Activated CD4-positive, alpha-beta T cell treated with anti-CD3 and anti-CD28 coated beads, Interleukin-2, amount 50 U/mL, for 48 hours (primary cell): ENCODE measurements at places on chromosomes 12 and 14.

DNA sequence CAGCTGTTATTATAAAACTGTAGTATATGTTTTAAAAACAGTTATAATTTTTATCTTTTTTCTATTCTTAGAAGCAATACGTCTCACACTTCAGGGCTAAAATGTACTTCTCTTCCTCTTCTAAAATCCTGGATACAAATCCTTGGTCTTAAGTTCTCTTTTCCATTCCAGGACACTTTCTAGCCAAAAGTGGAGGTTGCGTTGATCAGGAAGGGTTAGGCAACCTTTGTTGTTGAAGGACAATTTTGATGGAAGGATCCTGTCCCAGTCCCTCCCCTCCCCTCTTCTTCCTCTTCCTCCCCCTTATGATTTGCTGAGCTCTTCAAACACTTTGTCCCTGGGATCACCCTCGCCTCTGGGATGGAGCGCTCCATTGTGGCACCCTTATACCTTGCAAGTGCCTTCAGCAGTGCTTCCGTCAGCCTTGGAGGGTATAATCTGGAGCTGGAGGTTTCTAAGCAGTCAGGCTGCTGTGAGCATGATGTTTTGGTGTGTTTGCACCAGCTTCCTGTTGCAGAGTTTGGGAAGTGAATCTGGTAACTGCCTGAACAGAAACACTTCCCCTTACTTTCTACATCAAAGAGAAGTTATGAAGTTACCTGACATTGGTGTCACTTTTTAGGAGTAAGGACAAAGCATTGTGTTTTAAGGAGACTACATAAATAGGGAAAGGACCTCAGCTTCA, 87.4 kb upstream of the SLC38A2 start:
- no peak for DNase-seq

DNA sequence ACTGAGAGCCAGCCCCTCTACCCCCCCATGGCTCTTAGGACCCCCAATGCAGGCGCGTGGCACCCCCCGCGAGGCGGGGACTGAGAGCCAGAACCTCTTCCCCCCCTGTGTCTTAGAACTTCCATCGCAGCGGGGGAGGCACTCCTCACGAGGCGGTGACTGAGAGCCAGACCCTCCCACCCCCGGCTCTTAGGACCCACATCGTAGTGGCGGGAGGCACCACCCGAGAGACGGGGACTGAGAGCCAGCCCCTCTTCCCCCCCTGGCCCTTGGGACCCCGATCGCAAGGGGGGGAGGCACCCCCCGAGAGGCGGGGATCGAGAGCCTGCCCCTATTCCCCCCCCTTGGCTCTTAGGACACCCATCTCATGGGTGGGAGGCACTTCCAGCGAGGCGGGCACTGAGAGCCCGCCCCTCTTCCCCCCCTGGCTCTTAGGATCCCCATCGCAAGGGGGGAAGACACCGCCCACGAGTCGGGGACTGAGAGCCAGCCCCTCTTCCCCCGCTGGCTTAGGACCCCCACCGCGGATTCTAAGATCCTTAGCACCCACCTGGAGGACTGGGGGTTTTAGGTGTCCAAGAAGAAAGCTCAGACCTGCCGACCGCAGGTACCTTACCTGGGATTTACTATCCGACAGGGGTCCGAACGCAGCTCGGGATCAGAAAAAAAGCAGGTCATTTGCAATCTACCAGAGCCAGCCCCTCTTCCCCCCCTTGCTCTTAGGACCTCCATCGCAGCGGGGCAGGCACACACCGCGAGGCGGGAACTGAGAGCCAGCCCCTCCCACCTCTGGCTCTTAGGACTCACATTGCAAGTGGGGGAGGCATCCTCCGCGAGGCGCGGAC, 44.9 kb downstream of the DDX11 start:
- DNase-seq: no peak

GRCh38 chr12:100504804-100505203, 31.1 kb downstream of the NR1H4 start:
- DNase-seq: no peak

GRCh38 chr12:54935235-54935951, 49.2 kb downstream of the TESPA1 start:
- peak; percentile 56 for DNase-seq

GRCh38 chr12:40515041-40515816, 177.0 kb upstream of the CNTN1 start:
- DNase-seq: no peak

GRCh38 chr14:95340201-95340697, 20.5 kb upstream of the CLMN start:
- DNase-seq: no peak

- DNase-seq: no peak
Measured at GRCh38 chr12:112488257-112488876, 69.6 kb downstream of the PTPN11 start.

- DNase-seq: no peak
Measured at GRCh38 chr14:69079188-69079742, 73.7 kb downstream of the DCAF5 start.

DNA sequence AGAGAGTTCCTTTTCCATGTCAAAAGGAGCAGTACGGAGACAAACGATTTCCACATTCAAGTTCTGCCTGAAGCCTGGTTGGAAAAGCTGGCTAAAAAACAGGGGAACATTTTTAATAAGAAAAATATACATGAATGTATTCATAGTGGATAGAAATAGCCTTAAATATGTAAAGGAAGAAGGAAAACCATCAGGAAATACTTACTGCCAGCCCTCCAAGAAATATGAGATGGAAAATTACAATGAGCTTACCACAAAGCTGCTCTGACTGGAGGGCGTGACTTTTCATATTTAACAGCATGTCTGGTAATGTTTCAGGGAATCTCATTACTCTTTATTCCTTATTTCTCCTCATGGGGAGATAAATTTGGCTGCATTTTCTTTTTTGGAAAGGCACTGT, 75.9 kb upstream of the ZDHHC17 start:
- DNase-seq: no peak

- DNase-seq: no peak
Measured at GRCh38 chr12:112686373-112686772, 105.2 kb upstream of the RPH3A start.

- DNase-seq: no peak
Measured at GRCh38 chr14:74610866-74611649, 979 bp downstream of the LTBP2 start.

DNA sequence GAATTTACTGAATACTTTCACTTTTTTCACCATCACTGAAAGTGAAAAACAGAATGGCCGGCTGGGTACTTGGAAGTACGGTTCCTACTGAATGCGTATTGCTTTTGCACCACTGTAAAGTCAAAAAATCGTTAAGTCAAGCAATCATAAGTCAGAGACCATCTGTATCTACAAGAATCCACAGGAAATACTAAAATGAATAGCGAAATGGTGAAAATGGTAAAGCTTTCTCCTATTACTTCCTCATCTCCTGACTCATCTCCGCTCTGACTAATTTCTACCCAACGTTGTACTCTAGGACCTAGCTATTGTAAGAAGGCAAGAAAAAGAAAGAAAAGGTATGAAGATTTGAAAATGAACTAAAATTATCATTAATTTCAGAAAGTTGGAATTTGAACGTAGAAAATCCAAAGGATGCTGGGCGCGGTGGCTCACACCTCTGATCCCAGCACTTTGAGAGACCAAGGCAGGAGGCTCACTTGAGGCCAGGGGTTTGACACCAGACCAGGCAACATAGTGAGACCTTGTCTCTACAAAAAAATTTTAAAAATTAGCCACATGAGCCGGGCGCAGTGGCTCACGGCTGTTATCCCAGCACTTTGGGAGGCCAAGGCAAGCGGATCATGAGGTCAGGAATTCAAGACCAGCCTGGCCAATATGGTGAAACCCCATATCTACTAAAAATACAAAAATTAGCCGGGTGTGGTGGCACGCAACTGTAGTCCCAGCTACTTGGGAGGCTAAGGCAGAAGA, 5.3 kb upstream of the CDCA4 start:
- DNase-seq: peak; percentile 14

DNA sequence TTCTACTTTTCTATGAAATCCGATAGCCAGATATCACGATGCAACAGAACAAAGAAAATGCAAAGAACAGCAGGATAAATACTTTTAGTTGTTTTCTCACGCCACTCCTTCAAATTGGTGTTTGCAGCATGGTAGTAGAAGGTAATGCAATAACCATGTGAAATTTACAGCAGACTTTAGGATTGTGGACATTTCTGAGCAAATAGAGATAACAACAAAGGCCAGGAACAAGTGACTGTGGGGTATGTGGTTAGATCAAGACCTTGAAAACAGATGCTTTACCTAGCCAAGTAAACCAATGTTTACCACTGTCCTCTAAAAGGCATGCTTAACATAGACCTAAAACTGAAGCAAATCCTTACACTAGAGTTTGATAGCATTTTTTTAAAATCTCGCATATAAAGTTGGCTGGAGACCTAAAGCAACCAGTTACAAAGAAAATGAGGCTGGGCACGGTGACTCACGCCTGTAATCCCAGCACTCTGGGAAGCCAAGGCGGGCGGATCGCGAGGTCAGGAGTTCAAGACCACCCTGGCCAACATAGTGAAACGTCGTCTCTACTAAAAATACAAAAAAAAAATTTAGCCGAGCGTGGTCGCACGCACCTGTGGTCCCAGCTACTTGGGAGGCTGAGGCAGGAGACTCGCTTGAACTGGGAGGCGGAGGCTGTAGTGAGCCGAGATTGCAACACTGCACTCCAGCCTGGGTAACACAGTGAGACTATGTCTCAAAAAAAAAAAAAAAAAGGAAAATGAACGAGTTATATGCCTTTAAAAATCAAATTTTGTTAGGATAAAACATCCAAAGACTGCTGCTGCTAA, 123.2 kb upstream of the FOXN3 start:
- DNase-seq: no peak

- DNase-seq: no peak
Measured at GRCh38 chr14:95548328-95548929, 13.6 kb downstream of the GLRX5 start.

- no peak for DNase-seq
Measured at GRCh38 chr14:89344920-89345254, 72.1 kb downstream of the FOXN3 start.

DNA sequence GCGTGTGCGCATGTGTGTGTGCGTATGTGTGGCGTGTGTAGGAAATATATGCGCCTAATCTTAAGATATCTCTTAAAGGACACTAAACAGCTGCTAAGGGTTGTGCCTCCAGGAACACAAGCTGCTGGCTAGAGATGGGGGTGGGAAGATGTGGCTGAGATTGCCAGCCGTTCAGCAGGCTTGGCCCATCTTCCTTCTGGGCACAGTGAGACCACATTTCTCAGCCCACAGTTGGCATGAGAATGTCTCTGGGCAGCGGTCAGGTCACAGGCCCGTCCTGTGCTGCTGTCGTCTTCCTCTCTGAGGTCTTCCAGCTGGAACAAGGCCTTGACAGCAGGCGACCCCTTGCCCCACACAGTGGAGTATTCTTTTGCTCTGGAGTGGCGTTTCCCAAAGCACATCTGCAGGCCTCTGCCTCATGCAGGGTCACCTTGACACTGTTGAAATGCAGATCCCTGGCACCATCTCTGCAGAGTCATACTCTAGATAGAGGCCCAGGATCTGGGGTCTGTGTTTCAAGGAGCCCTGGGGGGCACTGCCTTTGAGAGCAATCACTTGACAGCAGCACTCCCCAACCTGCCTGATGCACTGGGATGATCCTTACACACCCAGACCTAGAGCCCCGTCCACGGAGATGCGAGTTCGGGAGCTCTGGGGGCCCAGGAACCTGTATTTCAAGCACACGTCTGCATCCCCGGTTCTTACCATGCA, 335.5 kb upstream of the SFSWAP start:
- no peak for DNase-seq

DNA sequence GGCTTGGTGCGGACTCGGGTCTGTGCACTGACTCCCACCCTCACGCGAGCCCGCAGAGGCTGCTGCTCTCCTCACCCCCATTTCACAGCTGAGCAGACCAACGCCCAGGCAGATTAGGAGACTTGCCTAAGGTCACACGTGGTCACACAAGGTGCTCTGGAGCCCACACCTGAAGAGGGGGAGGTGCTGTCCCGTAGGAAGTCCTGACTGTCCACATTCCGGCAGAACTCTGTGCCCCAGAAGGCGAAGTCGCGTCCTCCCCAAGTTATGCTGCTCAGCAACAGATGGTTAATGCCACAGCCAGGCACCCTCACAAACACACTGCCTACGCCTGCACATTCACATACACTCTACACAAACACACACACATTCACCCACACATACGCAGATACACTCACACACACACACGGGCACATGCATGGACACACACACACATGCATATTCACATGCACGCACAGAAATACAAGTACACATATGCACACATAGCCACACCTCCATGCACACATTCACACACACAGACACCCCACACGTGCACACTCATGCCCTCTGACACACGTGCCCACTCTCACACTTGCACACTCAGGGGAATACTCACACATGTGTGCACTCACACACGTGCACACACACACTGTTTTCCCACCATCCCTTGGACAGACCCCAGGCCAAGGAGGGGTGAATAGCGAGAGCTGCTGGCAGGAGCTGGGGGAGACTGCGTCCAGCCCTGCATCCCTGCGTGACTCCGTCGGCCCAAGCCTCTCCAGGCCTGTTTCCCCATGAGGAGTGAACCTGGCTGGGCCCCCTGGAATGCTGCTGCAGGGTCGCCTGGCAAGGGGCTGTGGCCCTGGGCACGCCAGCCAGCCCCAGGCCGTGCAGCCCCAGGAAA, 4.1 kb downstream of the C14orf180 start:
- DNase-seq: no peak

- DNase-seq: peak; percentile 25
Measured at GRCh38 chr12:51012570-51013236, 13.5 kb downstream of the SLC11A2 start.

GRCh38 chr14:37594971-37595808, at the start of the genes FOXA1 and TTC6:
FOXA1 (minus strand) TSS chr14:37595249; CDS start chr14:37594972, 277 bp downstream.
TTC6 (plus strand) TSS chr14:37595629; CDS start chr14:37622065, 26,436 bp downstream.
- no peak for DNase-seq

DNA sequence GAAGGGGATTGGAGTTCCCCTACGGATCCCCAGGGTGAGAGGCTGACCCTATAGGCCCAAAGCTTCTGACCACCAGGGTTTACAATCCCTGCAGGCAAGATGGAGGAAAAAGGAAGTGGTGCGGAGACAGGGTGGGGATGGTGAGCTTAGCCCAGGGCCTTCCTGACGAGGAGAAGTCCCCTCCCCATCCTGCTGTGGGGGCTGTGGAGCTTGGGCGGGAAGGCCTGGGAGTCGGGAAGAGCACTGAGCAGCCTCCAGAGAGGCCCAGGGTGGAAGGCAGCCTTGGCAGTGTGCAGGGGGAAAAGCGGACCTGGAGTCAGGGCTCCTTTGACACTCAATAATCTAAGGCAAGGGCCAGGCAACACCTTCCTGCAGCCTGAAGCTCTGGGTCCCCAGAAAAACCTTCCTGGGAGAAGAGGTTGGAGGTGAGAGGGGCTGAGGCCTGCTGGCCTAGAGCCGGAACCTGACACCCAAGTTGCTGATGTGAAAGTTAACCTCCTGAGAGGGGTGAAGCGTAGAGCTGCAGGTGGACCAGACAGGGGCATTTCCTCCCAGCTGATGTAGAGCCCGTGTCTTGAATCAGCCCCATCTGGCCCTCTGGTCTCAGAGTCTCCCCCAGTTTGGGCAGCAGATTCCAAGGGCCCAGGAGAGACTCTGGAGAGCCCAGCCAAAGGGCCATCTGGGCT, 6.0 kb downstream of the HDAC7 start:
- peak; percentile 26 for DNase-seq

DNA sequence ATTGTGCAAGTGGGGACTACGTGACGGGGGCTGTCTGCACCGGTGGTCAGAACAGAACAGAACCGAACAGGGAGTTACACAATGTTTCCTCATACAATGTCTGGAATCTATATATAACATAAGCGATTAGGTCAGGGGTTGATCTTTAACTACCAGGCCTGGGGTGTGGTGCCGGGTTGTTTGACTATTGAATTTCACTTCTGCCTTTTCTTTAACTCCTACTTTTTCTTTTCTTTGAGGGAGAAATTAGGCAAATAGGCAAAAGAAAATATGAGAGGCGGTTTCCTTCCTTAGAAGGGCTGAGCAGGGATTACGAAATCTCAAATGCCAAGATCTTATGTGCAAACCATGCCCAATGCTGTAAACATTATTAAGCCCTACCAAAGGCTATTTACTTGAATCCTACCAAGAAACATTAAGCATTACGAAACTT, 140.3 kb downstream of the SLC38A6 start:
- DNase-seq: no peak
